ENCODE measurements at places on chromosomes 12 and 14.
A peak's percentile ranks its signal among the peaks of the same experiment; 100 is the strongest.

DNA sequence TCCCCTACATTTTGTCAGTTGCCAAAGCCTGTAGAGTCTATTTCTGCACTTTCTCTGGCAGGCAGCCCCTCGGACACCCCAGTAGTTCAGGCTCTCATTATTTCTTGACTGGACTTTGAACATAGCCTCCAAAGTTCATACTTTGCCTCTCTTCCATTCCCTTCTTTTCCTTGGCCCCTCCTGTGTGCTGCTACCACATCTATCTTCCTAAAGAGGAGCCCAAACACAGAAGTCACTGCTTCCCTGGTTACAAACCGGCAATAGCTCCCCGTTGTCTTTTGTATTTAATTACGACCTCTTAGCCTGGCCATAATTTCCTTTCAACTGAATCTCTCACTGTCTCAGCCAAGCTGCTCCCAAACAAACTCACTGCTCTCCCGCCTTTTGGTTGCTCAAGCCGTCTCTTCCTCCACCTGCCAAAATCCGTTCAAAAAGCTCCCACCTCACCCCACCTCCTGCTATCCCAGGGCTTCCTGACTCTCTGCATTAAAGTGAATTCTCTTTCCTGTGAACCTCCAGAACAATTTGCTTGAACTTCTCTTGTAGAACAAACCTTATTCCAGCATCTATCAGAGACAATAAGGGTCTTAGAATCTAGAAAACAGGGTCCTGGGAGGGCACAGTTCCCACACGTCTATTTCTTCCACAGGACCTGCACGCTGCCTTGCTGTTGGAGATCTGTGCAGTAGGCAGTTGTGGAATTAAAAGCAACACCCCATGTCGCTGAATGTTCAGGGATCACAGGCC is 46.9 kb downstream of the PRMT8 start:
- no peak for DNase-seq

DNA sequence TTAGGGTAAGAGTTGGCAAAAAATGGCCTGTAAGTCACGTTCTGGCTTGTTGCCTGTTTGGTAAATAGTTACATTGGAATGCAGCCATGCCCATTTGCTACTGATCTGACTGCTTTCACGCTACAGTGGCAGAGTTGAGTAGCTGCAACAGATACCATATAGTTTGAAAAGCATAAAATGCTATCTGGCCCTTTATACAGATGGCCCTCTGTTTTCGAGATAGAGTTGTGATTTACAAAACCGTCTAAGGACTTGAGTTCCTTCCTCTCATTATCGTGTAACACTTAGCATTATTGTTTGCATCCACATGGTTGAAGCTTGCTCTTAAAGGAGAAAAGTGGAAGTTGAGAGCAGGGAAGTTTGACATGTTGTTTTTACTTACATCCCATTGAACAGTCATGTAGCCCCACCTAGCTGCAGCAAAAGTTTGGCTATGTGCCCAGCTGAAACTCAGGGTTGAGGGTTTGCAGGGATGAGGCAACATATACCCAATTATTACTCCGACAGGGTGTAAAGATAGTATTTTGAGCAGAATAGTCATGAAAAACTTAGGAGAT is 11.3 kb upstream of the SCFD1 start:
- peak; percentile 80 for DNase-seq

GRCh38 chr14:24093207-24093900 is 757 bp upstream of the PCK2 start:
- DNase-seq = no peak

DNA sequence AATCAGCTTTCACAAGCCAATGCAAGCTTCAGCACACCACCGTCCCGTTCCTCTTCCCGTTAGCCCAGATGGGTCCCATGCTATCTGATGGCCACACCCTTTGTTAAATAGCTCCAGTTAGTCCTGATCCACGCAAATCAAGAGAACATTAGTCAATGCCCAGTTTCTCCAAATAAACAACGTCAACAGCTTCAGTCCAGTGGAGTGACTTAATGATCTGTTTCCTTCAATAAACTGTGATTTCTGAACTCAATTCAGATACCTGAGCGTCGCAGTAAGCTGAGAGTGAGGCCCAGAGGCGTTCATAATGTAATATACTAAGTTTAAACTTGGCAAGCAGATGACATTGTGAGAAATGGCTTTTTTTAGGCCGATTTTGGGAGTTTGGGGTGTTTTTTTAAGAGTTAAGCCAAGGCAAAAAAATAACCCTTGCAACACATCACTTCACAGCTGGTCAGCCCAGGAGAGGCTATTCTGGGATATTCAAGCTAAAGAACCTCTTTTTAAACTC is 112.3 kb downstream of the ZFP36L1 start:
- DNase-seq = peak; percentile 73

DNA sequence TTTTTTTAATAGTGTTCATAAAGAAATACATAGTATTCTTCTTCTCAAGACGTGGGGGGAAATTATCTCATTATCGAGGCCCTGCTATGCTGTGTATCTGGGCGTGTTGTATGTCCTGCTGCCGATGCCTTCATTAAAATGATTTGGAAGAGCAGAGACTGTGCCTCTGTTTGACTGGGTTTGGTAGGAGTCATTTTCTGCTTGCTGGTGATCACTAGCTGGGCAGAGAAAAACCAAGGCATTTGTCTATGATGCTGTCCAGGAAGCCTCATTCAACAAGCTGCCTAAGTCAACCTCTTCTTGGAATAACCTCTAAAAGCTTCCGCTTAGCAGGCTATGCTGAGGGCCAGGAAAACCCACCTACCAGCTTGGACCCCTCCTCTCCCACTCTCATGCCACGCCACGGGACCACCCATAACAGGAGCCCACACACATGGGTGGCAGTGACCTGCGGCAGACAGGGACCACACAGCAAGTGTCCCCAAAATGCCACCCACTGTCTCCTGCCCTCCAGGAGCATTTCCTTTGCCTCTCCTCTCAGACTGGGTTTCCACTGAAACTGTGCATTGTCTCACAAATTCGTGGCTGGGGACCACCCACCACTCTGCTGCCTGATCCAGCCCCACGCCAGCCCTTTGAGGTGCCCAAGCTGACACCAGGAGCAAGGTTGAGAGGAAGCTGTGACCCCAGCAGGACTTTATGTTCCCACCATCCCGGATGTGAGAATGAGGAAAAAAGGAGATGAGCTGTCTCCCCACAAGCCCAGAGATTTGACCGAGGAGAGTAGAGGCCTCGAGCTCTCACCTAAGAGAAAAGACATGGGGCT is 36.8 kb downstream of the DAD1 start:
- no peak for DNase-seq

DNA sequence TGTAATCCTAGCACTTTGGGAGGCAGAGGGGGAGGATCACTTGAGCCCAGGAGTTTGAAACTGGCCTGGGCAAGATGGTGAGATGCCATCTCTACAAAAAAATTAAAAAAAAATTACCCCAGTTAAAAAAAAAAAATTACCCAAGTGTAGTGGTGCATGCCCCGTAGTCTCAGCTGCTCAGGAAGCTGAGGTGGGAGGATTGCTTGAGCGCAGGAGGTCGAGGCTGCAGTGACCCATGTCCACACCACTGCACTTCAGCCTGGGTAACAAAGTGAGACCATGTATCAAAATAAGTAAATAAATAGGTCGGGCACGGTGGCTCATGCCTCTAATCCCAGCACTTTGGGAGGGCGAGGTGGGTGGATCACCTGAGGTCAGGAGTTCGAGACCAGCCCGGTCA is 128.8 kb downstream of the VRK1 start:
- DNase-seq = no peak

- DNase-seq = no peak
Observed at GRCh38 chr14:94041551-94042346, 15.6 kb downstream of the OTUB2 start.

Data from tongue (tissue), 3 donors.